ENCODE measurements at places on chromosomes 6 and 20.

DNA sequence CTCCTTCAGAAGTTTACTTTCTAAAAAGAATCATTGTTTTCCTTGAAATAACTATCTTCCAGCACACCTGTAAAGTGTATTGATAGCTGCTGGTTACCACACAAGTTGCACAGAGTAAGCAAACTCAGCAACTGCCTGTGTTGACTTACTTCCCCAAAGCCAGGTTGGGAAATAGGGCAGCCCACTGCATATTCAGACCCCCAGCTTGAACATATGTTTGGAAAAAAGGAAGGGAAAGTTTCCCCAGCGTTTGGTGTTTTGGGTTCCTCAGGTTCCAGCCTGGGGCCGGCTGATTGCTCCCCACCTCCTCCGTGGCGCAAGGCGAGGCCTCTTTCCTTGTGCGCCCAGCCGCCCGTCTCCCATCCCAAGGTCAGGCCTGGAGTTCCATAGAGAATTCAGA lies 70.1 kb upstream of the QKI start:
- no peak for DNase-seq

- no peak for DNase-seq
Measured at GRCh38 chr20:40754339-40754943, 65.4 kb upstream of the MAFB start.

DNA sequence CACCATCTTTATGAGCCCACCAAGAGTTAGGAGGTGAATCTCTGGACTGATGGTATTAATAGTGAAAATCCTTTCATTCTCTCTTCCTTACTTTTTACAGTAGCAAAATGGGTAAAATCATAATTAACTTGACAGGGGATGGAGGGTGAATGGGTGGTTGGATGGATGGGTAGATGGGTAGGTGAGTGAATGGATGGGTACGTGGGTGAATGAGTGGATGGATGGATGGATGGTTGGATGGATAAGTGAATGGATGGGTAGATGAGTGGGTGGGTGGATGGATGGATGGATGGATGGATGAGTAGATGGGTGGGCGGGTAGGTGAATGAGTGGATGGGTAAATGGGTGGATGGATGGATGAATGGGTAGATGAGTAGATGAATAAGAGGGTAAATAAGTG lies 63.2 kb downstream of the BMP7 start:
- DNase-seq = no peak

DNA sequence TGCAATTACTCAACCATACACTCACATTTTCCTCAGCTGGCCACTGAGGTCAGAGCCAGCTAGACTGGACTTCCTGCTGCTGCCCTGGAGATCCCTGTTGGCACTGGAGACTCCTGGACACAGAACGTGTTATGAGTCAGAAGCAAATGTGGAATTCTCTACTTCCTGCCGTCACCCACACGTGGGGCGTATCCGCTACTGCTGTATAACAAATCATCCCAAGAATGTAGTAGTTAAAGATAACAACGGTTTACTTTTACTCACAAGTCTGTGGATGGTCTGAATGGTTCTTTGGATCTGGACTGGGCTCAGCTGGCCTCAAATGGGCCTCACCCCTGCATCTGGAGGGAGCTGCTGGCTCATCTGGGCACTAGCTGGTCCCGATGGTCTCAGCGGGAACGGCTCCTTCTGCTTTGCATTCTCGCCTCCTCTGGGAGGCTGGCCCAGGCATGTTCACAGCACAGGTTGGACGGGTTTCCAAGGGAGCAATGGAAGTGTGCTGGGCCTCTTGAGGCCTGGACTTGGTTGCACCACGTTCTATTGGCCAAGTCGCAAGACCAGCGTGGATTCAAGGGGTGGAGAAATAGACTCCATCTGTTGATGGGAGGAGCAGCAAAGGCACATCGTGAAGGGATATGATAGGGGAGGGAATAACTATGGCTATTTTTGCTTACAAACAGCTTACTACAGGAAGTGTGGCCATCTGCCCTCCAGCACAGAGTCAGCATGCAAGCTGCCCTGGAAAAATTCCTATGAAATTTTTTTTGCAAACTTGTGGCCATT lies 118.5 kb downstream of the SNX5 start:
- peak; percentile 98 for DNase-seq

- DNase-seq = no peak
Measured at GRCh38 chr6:74596588-74596987, 609.3 kb downstream of the COL12A1 start.

GRCh38 chr6:74333406-74333805 lies 637.4 kb downstream of the CD109 start:
- DNase-seq = peak; percentile 35

DNA sequence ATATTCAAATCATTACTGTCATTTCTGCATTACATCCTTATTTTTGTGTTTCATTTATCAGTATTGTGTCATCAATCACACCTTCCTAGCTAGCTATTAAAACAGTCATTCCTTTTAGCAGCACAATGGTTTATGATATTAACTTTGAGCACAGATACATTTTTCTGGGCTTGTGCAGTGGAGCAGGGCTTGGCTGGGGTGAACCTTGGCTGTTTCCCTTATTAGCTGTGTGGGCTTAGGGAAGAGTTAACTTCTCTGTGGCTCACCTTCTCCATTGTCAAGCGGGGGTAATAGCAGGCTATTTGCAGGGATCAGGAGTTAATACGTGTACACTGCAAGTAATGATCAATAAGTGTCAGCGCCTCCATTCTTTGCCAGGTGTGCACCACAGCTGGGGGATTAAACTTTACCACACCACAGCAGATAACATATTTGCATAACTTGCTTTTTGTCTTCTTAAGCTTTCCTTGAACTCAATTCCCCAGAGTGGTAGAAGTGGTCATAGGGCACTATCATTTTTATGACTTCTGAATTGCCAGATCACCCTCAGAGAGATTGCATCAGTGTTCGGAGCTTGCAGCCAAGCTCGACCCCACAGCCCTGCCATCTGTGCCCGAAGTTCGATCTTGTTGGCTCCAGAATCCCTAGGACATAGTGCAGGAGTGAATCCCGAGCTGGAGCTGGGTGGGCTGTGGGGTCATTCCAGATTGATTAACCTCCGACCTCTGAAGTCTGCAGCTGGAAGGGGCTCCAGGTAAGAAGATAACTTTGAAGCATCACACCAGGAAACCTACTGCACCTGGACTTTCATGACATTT lies 1.5 kb upstream of the PYGB start:
- DNase-seq = no peak

DNA sequence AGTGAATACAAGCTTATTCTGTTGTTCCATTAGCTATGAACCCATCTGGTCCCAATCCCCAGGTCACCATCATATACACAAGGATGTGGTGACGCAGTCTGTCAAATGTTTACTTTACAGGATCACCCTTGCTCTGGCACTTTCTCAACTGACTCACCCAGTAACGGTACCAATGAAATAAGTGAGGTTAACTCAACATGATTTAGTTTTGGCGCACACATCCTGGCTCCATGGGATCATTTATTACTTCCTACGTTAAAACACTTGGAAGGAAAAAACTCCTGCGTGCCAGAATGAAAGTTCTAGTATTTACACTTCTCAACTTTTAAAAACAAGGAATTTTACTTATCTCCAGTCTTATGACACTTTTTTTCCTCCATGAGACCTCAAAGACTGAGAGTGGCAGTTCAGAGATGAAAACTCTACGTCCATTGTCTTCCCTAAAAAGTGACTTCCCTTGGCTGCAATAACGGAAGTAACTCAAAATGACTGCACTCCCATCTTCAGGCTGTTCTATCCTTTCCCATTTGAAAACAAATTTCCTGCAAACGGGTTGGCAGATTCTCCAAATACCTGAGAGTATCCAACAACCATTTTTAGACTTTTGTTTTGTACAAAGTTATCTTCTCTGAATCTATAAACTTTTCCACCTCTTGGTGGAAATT lies 15.9 kb downstream of the AGPAT4 start:
- peak; percentile 86 for DNase-seq

GRCh38 chr20:58538752-58539151 lies 23.6 kb upstream of the APCDD1L start:
- no peak for DNase-seq

GRCh38 chr6:131914967-131915751 lies 36.0 kb downstream of the CCN2 start:
- peak; percentile 79 for DNase-seq

- no peak for DNase-seq
Measured at GRCh38 chr20:31684153-31685015, 38.3 kb downstream of the BCL2L1 start.

DNA sequence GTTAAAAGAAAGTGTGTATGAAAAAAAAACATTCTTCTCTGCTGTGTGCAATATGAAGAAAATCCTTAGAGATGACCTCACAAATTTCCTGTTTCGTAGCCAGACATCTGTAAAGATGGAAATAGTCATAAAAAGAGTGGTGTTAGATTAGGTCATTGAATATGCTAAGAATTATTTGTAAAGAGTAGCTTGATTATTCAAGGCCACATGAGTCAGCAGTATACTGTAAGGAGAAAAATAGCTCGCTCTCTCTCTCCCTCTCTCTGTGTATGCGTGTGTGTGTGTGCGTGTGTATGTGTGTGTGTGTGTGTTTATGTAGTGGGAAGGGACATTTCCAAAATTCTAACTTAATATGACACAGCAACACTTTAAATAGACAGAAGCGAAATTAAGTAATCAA lies 78.8 kb downstream of the PTCHD4 start:
- DNase-seq = peak; percentile 60

DNA sequence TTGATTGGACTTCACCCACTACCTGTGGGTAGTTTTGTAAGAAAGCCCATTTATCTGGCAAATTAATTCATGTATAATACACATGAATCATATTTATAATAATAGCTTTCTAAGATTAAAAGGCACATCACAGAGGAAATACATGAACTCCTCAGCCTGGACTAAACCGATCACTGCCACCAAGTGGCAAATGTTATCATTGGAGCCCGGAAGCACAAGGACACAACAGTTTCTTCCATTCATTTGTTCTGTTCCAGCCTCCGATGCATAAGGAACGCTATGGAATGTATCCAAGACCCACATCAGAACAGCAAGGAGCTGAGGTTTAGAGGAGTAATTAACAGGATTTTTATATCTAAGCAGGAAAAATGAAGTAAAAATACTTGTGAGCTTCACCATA lies 13.9 kb upstream of the IPCEF1 start:
- peak; percentile 63 for DNase-seq

DNA sequence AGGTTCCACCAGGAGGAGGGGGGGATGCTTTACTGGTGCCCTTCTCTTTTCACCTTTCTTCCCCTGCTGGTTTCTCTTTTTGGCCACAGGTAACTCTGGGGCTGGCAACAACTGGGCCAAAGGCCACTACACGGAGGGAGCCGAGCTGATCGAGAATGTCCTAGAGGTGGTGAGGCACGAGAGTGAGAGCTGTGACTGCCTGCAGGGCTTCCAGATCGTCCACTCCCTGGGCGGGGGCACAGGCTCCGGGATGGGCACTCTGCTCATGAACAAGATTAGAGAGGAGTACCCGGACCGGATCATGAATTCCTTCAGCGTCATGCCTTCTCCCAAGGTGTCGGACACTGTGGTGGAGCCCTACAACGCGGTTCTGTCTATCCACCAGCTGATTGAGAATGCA lies 4.4 kb downstream of the TUBB1 start:
- no peak for DNase-seq

- DNase-seq = peak; percentile 87
Measured at GRCh38 chr6:87697581-87698546, 4.2 kb downstream of the AKIRIN2 start.

- DNase-seq = peak; percentile 71
Measured at GRCh38 chr20:62382306-62383198, 4.4 kb upstream of the RPS21 start.

- DNase-seq = no peak
Measured at GRCh38 chr20:16317445-16318362, 255.5 kb downstream of the KIF16B start.

GRCh38 chr20:58876437-58876836 lies 23.9 kb downstream of the GNAS start:
- no peak for DNase-seq

- peak; percentile 78 for DNase-seq
Measured at GRCh38 chr20:9989066-9989724, 45.6 kb upstream of the ANKEF1 start.

DNA sequence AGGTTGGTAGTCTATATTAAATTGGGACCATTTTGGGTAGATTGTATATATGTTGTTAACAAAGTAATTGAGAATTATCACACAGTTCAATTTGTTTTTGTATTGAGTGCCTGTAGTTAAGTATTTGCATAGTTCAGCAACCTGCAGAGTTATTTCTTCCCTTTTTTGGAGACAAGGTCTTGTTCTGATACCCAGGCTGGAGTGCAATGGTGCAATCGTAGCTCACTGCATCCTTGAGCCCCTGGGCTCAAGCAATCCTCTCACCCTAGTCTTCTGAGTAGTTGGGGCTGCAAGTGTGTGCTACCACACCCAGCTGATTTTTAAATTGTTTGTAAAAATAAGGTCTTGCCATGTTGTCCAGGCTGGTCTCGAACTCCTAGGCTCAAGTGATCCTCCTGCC lies 250.5 kb downstream of the UTRN start:
- no peak for DNase-seq

- no peak for DNase-seq
Measured at GRCh38 chr20:56945901-56946300, 316.8 kb downstream of the TFAP2C start.

DNA sequence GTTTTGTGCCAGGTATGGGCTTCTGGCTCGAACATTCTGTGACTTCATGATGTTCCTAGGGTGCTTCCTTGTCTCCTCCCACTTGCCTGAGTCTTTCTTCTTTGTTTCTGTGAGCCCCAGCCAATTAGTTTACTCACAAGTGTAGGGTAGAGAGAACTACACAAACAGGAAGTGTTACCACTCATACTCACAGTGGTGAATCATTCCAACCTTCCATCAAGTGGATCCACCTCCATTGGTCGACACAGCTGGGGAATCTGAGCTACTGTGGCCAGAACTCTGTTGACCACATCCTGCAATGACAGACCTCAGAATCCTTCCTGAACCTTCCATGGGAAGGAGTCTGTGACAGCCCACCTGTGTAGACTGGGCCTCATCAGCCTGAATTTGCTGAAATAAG lies 76.8 kb downstream of the UNC5CL start:
- DNase-seq = peak; percentile 91

GRCh38 chr6:16277101-16277981 lies 39.0 kb downstream of the GMPR start:
- DNase-seq = peak; percentile 95

DNA sequence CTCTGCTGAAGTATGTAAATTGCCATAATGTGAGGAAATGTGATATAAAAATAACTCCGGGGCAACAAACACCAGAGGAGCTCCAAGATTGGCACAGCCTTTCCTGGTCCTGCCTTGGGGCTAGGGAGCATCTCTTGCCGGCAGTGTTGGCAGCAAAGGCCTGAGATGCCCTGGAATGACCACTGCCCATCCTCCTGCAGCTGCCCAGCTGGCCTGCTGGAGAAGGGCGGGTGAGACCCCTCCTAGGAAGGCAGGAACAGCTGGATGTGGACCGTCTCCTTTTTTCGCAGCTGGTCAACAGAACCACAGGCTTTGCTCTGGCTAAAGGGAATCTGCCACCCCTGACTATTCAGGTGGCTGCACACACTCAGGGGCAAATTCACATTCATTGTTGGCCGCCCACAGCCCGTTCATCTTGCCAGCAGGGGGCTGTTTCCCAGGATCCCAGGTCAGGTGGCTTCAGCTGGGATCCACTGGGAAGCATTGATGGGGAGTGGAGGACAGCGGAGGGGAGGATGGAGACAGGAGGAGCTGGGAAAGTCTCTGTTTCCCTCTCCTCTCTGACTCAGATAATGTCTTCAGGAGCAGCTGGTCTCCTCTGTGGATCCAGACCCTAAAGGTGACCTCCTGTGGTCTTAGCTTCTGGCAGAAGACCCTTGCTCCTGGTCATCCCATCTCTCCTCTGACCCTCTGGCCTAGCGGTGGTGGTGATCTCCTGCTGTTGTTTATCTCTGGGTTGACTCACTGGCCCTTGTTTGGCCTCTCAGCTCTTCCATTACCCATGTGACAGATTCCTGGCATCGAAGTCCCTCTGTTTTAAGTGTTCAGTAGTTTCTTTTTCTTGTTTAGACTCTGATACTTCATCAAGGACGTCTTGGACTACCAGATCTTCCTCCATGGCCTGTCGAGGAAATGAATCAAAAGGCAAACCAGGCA lies 336.7 kb downstream of the DHX35 start:
- DNase-seq = no peak

Measured in fibroblast of skin of back (primary cell).